ENCODE measurements at places on chromosomes 6 and 20. TPM values are rescaled to one million over a fixed set of nuclear protein-coding genes. Genes with fewer than 3 reads are reported as not detected.

The PTGIS gene
- total RNA-seq = not detected

- peak; percentile 61 for DNase-seq
Observed at GRCh38 chr20:1122388-1123315, 4.2 kb downstream of the PSMF1 start.

GRCh38 chr6:65760285-65760684, 53.3 kb upstream of the EYS start:
- DNase-seq = no peak

DNA sequence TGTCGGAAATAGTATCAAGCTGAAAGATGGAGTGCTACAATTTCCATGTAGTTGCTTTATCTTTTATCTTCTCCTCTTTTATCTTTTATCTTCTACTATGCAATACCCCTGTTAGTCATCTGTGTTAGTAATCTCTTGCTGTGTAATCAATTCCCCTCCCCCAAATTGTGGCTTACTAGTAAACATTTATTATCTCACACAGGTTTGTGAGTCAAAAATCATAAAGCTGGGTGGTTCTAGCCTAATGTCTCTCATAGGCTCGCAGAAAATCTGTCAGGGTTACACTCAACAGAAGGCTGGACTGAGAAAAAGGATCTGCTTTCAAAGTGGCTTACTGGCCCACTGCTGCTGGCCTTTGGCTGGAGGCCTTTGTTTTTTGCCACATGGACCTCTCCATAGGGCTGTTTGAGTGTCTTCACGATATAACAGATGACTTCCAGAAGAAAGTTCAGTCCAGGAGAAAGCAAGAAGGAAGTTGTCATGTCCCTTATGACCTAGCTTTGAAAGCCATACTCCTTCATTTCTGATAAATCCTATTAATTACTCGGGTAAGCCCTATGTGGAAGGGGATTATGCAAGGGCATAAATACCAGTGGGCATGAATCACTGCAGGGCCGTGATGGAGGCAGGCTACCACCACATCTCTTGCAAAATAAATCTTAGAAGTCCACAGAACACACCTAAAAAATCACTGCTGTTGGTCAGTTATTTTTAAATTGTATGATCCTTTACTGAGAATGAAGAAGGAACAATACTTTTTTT, 24.5 kb upstream of the PTCHD4 start:
- no peak for DNase-seq

The MATN4 gene
- total RNA-seq = 0.50 TPM

GRCh38 chr20:47318027-47318585, 38.4 kb downstream of the ZMYND8 start:
- peak; percentile 81 for DNase-seq

GRCh38 chr6:126770176-126770575, 348.3 kb upstream of the RSPO3 start:
- no peak for DNase-seq

- DNase-seq = no peak
Observed at GRCh38 chr6:132650429-132650828, 8.6 kb downstream of the TAAR1 start.

- no peak for DNase-seq
Observed at GRCh38 chr6:6723361-6723760, 134.8 kb downstream of the LY86 start.

The TCP11 gene
- total RNA-seq = 1.6 TPM

The DEFB132 gene
- not detected for total RNA-seq

DNA sequence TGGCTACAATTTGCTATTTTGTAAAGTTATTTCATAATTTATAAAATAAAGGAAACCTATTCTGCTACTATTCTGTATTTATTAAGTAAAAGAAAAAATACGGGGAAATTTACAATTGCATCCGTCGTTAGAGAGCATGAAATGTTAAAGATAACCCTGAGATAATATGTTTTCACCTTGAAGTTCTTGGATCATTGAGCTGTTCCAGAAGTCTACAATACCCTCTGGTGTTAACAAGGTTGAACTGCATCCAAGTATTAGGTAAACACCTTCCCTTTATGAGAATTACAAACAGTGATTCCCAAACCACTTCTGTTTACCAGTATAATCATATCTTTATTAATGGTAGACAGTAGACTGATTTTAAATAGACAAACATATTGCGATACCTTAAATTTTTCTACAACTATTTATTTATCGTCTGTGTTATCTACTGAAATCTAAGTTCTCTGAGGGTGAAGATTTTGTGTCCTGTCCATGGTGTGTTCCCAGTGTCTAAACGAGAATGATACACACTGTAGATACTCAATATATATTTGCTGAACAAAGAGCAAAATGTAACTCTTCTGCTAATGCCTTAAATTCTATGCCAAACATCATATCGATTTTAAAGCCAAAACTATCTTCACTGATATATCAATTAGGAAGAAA, 28.2 kb downstream of the TBC1D32 start:
- DNase-seq = no peak

DNA sequence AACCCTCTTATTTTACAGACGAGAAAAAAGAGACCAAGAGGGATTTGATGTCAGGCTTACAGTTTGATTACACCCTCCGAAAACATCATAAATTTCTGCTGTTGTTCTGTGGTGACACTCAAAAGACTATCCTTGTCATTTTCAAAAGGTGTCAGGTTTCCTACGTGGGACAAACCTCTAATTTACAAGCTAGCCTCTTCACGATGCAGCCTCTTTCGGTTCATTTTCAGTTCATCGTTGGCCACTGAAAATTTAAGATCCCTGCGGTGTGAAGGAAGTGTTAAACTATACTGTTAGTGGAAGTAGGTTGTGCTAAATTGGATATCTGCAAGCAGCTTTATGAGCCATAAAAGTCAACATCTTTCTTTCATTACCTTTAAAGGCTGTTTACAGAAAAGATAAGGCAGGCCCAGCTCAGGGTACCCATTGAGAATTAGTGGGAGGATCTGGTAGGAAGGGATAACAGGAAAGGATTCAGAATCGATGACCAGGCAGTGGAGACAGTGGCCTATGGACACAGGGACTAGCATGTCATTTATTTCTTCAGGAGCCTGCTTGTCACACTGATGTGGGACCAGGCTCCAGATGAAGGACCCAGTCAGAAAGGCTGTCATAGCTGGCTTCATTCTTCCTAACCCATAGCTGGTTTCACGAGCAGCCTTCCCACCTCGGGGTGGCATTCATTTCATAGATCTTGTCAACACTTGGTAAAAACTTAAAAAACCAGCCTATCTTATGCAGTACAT, 329.1 kb upstream of the SOX4 start:
- DNase-seq = no peak

The SLC22A16 gene
- not detected for total RNA-seq

DNA sequence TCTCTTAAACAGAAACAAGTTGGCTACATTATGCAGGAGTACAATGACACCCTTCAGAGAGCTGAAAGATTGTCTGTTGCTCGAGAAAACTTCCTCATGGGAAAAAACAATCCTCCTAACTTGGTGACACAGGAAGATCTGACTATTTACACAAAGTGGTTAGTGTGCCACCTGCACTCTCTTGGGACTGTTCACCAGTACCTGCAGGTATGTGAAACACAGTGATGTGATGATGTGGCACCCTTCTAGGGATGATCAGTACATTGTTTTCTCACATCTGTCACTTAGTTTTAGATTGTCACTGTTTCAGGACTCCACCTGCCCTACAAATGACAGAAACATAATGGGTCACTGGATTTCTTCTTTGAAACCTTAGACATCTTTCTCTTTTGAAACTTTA, 101.8 kb downstream of the CEP57L1 start:
- no peak for DNase-seq

GRCh38 chr20:48146877-48147276, 361.6 kb upstream of the SULF2 start:
- no peak for DNase-seq

The RALY gene
- 160 TPM for total RNA-seq

DNA sequence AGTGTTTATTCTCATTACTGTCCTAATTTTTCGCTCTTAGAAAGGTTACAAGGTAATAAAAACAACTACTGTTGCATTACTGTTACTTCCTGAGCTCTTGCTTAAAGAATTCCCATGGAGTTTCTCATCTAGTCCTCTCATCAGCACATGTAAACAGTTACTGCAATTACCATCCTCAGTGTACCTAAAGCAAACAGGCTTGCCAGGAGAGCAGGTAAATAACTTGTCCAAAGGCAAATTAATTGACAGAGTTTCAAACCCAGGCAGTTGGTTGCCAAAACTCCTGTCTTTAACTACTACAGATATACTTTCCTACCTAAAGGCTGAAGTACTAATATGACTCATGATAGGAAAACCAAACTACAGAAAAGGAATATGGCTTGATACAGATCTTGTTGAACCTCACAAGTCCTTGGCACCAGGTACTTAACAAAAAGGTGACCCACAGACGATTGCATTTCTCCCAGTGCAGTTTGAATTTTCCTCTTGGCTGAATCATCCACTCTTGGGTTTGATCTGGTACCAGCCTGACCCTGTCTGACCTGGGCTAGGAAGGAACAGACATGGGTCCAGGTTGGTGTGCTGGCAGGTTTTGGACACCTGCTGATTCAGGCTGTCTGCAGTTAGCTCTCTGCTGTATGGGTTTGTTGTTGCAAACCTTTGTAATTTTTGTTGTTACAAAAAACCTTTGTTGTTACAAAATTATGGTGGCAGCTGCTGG, 153.0 kb downstream of the CFAP61 start:
- no peak for DNase-seq

GRCh38 chr6:169847141-169847674, 95.8 kb downstream of the ERMARD start:
- DNase-seq = no peak

DNA sequence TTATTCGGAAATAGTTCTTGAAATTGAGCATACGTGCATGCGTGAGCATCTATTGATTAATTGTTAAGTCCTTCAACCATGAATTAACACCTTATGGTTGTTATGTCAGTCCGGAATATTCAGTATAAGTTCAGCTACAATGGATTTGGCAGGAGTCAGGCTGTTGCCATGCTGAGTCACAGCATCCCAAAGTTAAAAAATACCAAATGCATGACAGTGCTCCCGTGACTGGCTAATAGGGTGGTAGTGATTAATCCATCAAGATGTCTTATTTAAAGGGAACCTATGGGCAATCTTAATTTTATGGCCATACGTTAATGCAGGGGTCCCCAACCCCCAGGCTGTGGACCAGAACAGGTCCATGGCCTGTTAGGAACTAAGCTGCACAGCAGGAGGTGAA, 10.5 kb downstream of the RAE1 start:
- no peak for DNase-seq

DNA sequence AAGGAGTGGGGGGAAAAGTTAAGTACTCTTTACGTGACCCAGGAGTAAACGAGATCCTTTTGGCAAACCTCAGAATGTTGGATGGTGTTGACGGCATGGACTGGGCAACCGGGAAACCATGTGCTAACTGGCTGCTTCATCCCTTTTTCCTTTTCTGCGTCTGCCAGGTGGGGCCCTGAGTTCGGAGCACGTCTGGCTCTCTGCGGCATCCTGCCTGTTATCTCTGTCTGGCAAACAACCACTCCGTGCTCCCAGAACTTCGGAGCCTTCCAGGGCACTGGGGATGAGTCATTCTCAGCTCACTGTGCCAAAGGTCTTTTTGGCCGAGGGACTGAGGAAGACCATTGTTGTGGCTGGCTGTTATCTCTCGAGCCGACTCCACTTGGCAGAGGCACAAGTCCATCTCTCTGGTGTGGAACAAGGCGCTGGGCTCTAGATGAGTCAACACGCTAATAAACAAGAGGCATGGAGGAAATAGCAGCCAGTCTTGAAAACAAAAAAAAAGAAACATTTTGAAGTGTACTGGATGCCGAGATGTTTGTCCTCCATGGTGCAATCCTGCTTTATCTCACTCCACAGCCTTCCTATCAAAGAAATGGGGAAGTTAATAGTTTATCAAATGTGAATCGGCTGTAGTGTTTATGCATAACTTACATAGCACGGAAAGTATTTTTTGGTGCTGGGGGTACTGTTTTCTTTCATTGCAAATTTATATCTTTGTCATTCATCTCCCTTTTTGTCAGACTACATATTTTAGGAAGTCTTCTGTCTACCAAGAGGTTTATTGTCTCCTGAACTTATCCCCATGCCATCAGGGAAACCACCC, 64.6 kb upstream of the TXNDC5 start:
- DNase-seq = peak; percentile 94

- peak; percentile 14 for DNase-seq
Observed at GRCh38 chr6:46876126-46876525, 45.6 kb downstream of the ADGRF5 start.

- DNase-seq = no peak
Observed at GRCh38 chr6:101543796-101544195, 150.3 kb downstream of the GRIK2 start.

The ZBTB9 gene
- total RNA-seq = 4.4 TPM

The CHRNA4 gene
- not detected for total RNA-seq

GRCh38 chr20:53409447-53409717, 184.3 kb downstream of the ZNF217 start:
- no peak for DNase-seq

- peak; percentile 69 for DNase-seq
Observed at GRCh38 chr6:30793521-30794194, 49.3 kb upstream of the IER3 start.

The TMEM170B gene
- total RNA-seq = under 0.01 TPM

DNA sequence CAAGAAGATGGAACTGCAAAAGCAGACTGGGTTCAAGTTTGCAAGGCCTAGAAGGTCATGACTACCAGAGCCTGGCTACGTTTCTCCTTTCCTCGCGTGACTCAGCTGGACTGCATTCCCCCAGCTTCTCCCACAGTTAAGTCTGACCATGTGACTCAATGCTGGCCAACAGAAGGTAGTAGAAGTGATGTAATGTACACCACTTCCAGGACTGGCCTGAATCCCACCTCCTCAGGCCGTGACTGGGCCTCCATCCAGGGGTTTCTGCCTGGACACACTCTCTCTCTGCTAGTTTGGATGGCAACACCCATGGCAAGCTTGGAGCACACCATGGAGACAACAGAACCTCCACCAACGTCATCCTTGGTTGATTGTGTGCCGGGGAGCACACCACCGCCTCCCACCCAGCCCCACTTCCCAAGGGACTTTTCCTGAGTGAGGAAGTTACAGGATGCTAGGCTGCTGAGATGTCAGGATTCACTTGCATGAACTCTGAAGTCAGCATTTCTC, 112.0 kb upstream of the CDYL start:
- no peak for DNase-seq

GRCh38 chr20:10433014-10433622, 904 bp downstream of the MKKS start:
- no peak for DNase-seq

DNA sequence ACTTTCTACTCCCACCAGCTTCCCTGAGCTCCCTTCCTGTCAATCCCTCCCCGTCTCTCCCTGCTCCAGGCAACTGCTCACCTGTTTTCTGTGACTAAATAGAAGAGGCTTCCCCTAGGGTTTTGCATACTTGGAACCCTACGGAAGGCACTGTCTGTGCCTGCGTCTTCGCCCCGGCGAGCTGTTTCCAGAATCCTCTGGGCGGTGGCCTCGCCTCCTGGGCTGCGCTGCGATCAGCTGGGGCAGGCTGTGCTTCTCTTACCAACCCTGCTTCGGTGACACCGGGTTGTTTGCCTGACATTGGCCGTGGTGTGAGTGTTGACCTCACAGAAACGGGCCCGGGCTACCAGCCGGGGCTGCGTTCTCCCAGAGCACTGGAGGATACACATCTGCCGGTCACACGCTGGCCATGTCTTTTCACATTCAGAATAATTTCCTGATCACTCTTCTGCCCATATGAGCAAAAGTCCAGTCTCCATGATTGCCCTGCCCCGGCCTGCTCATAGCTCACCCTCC, 29.4 kb upstream of the CCR6 start:
- no peak for DNase-seq
